COR-L47 (cell line): ENCODE measurements at places on chromosomes 6 and 20.

DNA sequence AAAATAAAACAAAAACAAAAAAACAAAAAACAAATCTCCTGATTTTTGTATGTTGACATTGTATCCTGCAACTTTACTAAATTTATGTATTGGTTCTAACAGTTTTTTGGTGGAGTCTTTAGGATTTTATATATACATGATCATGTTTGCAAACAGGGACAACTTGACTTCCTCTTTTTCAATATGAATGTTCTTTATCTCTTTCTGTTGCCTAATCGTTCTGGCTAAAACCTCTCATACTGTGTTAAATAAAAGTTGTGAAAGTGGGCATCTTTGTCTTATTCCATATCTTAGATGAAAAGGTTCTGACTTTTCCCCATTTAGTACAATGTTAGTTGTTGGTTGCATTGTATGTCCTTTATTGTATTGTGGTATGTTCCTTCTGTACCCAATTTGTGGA, 261.7 kb upstream of the NOX3 start:
- no peak for DNase-seq

GRCh38 chr6:112592159-112592558, 245.0 kb downstream of the RFPL4B start:
- DNase-seq: no peak

GRCh38 chr6:138245751-138246150, 27.5 kb upstream of the PBOV1 start:
- no peak for DNase-seq

DNA sequence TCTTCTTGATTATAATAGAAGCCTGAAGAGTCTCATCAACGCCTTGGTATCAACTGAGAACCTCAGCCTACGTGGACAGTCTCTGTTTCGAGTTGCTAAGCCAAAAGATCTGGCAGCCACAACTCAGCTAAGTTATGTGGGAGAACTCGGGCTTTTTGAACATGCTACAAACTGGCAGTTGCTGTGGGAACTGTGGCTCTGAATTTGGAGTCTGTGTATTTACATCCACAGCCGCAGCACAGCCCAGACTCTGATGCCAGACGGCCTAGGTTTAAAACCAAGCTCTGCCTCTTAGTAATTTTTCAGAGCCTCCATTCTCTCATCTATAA, 35.8 kb downstream of the RIPOR2 start:
- DNase-seq: no peak

DNA sequence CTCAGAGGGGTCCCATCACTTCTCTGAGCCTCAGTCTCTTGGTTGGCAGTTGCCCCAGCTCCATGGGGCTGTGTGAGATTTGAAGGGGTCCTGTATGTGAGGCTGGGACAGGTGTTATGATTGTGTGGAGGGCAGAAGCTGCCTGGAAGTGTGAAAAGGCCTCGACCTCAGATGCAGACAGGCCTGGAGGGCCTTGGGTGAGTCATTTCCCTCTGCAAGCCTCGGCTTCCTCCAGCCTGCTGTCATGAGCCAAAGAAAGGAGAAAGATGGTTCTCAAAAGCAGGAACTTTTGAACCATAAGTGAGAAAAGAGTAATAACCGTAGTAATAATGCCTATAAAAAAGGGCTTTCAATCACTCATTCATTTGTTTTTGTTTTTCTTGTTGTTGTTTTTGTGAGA, 37.5 kb downstream of the SNAI1 start:
- no peak for DNase-seq

GRCh38 chr6:91802431-91802830, 1215.6 kb upstream of the MAP3K7 start:
- DNase-seq: no peak

- DNase-seq: no peak
These were observed 174.9 kb downstream of the RIMS1 start for GRCh38 chr6:72061286-72061685.

GRCh38 chr6:32375739-32376529, 4.2 kb upstream of the TSBP1 start:
- DNase-seq: no peak

- no peak for DNase-seq
These were observed 84.7 kb upstream of the ADGRF1 start for GRCh38 chr6:47126647-47127391.

DNA sequence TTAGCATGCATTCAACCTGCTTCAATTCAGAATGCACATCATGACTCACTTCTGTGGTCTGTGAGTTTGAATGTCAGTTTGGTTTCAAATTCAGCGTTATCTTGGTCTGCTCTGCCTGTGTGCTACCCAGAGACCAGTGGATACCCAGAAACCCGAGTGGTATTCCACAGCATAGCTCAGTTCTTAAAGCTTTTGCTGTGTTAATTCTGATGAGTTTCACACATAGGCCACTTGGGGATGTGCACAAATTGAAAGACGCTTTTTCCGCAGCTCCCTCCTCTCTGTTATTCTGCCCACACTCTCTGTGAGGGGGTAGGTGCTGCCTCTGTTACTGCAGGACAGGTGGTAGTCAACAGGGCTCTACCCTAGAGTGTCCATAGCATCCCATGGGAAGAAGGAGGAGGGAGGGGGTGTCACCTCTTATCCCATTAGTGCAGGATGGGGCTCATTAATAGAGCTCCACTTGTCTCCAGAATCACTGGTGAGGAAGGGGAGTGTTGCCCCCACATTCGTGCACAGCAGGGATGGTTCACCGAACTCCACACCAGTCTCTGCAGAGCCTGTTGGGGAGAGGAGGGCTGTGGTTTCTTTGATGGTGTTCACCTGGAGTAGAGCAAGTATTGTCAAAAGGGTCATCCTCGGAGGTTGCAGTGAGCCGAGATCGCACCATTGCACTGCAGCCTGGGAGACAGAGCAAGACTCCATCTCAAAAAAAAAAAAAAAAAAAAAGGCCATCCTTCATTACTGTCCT, 29.2 kb upstream of the SDCBP2 start:
- no peak for DNase-seq

- DNase-seq: no peak
These were observed 20.4 kb downstream of the SERINC3 start for GRCh38 chr20:44501448-44501847.
